ENCODE measurements at places on chromosomes 11 and 22.
A peak's percentile ranks its signal among the peaks of the same experiment; 100 is the strongest.

DNA sequence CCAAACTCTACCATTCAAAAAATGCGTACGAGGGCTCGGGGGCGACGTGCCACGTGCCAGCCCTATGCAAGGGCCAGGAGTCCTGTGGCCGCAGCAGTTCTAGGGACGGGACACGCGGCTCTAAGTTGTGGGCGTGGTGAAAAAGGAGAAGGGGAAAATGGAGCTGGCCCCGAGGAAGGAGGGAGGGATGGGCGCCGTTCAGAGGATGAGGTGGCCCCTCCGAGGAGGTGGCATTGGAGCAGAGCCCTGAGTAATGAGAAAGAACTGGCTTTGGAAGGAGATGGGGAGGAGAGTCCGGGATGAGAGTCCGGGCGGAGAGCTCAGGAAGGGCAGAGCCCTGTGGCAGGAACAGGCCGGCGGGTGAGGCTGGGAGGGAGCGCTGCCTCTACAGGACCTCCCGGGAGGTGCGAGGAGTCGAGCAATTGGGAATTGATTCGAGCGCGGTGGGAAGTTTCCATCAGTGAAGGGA lies 21.0 kb downstream of the OTUB1 start:
- peak; percentile 34 for DNase-seq

DNA sequence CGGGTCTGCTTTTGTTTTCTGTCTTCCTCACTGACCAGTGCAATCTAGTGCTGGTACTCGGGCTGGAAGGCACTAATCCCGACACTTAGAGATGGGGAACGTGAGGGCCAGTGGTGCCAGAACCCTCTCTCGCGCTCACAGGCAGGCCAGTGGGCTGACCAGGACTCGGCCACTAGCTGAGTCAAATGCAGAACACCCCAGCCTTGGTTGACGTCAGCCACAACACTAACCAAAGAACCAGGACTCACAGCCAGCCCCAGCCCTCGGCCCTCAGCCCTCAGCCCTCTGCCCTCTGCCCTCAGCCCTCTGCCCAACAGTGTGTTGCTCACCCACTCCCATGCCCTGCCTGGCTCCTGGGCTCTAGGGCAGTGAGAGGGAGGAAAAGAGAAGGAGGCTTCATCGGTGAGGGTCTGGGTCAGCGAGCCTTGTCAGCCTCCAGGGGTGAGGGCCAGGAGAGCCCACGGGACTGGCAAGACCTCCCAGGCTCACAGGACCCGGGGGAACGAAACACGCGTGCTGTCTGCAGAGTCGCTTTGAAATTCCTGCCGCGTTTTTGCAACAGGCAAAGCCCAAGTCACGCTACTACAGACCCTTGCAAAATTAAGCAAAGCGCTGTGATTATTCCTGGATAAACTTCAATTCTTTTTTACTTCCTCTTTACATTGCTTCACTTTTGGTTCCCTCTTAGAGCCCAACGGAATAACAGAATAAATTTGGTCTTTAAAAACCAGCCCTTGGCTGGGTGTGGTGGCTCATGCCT lies 27.5 kb downstream of the KIAA0930 start:
- peak; percentile 76 for DNase-seq

GRCh38 chr11:103547024-103547423 lies 437.8 kb downstream of the DYNC2H1 start:
- no peak for DNase-seq

- DNase-seq: peak; percentile 81
Measured at GRCh38 chr11:3959015-3959902, 103.8 kb downstream of the STIM1 start.

DNA sequence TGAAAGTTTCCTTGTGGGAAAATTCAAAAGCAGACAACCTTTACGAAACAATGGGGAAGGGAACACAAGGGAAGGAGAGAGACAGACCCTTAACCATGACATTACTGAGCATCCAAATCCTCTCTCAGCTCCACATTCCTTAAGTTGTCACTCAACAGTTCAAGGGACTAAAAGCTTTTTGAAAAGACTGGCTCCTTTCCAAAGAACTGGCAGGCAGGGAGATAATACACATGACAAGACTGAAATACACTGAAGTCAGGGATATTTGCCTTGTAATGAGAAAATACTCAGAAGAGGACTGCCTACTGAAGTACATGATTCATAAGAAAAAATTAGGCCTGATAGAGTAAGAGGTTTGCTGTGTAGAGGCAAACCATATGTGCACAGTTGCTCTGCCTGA lies 69.1 kb downstream of the SMCO4 start:
- DNase-seq: no peak

DNA sequence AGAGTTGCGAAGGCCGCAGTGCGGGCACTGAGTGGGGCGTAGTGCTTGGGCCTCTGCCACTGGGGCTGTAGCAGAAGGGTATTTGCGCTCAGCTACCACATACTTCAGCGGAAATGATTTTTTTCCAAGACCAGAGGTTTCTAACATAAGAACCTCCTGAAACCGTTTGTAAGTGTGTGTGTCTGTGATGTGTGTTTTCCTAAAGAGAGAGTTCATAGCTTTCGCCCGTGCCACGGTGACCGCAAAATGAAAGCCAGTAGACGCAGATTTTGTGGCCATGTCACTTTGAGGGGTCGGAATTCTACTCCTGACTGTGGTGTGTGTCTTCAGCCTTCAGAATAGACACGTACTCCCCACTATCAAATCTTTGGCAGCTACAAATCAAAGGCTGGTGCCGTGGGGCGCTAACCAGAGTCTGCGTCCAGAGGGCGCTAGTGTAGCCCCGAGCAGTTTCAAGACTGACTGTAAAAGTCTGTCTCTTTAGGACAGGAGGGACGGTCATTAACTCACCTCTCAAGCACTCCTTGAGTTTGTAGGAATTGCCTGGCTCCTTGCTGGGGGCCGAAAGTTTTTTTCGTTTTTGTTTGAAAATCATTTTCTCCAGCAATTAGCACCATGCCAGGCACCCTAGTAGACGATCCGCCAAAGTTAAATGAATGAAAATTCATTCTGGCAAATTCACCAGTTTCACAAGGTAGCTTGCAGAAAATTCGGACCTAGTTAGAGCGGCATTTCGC lies 2.5 kb upstream of the CALCA start:
- DNase-seq: peak; percentile 56

Data from fibroblast of lung (primary cell).